HuH-7 (cell line): ENCODE measurements at places on chromosomes 7 and 10.

GRCh38 chr10:67259319-67259929 is 333.6 kb downstream of the LRRTM3 start:
- DNase-seq = peak; percentile 4

DNA sequence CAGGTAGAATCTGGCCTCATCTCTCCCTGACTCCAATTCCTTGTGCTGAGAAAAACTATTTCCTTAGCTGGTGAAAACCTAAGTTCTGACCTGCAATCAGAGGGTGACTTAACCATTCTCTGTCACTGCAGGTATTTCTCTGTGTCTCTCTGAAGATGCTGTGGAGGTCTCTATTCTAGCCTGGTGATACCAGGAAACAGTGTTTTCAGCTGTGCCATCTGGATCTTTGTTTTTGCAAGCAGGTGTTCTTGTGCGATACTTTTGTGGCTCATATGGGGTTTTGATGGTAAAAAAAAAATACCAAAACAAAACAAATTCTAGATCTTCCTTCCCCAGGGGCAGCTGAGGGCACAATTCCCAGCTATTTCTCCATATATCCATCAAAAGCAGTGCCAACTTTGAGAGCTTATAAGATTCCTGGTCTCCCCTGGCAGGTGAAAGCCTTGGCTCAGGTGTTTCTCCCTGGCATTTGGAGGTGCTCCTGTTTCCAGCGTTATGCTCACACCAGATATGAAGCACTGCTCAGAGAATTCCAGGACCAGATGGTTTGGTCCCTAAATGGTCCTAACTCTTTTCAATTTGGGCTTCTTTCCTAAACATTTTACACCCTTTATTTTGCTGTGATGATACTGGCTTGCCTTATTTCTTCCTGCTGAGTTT is 9.9 kb upstream of the NPVF start:
- DNase-seq = no peak

DNA sequence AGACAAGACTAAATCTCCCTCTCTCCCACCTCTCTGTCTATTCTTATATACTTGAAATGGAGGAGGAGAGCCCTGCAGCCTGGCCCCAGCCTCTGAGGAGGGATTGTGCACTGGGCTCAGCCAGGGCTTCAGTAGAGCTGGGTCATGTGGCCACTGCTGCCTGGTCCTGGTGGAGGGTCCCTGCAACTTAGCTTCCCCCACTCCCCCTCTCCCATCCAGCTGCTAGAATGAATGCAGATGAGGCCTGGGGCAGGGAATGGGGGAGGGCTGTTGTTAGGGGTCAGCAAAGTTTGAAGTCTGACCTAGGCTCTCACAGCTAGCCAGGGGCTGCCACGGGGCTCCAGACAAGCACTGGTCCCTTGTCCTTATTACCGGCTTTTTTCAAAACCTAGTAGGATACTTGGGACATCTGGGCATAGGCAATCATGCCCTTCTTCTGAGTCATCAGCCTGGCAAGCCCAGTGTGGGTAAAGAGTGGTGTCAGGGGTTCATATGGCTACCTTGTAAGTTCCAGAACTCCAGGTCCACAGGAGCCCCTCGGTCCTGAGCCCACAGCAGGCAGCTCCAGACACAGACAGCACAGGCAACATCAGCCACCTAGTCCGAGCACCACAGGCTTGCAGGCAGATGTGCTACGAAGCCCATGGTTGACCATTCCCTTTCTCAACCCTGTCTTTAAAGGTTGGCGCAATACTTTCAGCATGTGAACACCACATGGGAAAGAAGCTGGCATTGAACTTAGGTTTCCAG is 12.8 kb upstream of the CXCL12 start:
- DNase-seq = no peak

GRCh38 chr7:70426249-70426880 is 705.6 kb upstream of the GALNT17 start:
- no peak for DNase-seq

GRCh38 chr10:99080275-99080945 is 155.2 kb downstream of the HPSE2 start:
- DNase-seq = no peak

DNA sequence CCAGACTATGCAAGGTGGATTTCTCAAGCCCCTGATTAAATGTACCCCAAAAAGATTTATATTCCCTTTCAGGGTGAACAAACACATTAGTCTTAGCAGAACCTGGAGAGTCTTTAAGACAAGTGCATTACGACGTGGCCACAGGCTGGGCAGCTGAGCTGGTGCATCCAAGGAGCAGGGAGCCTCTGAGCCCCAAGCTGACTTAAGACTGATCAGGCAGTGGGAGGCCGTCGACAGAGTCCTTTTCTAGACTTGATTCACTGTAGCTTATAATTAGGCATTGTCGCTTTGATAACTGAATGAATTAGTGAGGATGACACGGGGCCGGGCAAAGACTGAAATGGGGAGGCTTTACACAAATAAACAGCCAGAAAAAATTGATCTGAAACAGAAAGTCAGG is 353.2 kb downstream of the GPAM start:
- DNase-seq = no peak

DNA sequence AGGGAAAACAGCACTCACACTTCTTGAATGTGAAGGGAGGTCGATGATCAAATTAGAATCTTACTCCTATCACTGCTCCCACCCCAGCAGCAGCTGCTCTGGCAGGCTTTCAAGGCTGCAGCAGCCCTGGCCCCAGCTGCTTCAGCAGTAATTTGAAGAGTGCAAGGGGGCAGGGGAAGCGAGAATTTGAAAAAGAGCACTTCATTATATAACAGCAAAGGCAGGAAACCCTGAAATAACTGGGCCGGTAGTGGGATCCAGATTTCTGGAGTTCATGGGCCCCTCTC is 44.9 kb downstream of the MYPN start:
- DNase-seq = no peak

- DNase-seq = no peak
Measured at GRCh38 chr7:105210721-105211205, 178.0 kb downstream of the SRPK2 start.

- no peak for DNase-seq
Measured at GRCh38 chr7:47405286-47405904, 176.5 kb downstream of the TNS3 start.

DNA sequence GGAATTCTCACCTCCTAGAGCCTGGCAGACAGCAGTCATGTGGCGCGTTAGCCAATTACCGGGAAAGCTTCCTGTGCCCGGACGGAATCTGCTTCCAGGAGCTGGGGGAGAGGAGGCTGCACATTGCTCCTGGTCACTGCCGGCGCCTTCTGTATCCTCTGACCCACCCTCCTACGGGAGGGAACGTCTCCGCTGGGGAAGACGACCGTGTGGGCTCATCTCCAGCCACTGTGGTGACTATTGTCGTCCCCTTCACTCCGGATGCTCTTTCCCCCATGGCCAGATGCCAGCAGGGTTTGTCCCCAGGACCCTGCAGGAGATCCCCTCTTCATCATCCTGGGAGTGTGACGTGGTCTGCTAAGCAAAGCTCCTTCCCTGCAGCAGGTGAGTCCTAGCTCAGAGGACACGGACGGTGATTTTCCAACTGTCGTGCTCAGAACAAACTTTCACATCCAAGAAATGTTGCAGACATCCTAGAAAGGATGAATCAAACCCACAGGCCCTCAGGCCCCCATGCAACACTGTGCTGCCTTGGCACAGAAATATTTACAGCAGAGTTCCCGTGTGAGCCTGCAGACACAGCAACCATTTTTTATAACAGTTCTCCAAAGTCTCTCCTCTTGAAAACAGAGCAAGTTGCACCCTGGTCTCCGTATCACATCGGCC is 29.6 kb upstream of the FAM20C start:
- DNase-seq = no peak

DNA sequence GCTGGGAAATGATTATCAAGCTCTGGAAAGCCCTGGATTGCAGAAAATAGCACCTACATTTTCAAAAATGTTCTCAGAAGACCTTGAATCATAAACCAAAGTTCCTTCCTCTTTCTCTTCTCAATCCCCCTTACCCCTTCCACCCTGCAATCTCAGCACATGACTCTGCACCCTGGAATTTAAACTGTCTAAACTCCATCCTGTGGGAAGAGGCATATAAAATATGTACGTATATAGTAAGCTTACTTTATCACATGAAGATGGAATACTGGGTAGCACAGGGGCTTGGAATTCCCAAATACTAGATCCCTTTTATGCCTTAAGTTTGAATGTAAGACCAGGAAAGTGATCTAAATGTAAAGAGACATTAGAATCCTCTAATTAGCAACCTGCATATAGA is 7.7 kb downstream of the AGMO start:
- no peak for DNase-seq

DNA sequence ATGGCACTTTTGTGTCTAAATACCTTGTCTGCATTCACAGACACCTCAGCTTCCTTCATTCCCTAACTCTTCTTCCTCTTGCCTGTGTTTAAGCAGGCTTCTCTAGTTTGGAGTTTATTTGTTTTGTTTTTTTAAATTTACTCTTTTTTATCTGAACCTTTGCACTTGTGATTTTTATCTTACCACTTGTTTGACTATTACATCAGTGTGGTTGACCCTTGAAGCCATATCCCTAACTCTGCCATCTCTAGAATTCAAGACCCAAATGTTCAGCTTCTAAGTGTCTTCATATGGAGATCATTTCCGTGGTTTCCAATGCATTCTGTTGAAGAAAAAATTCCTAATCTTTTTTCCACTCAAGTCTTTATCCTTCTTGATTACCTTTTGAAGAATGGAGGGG is 233.3 kb downstream of the KIAA1217 start:
- DNase-seq = no peak

DNA sequence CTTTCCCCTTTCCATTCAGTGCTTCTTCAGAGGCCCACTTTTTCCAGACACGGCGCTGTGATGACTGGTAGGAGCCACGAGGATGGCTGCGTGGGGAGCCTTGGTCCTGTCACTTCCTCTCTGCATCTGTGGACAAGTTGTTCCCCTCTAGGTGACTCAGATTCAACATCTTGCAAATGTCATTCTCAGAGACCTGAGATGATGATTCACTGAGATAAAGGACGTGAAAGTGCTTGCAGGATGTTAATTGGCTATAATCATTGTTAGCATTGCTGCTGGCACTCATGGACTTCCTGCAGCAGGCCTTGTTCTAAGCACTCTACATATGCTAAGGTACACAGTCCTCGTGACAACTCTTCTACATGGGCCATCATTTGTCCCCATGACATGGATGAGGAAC is 489.8 kb upstream of the ZMIZ1 start:
- no peak for DNase-seq

GRCh38 chr10:20073167-20073566 is 256.9 kb downstream of the PLXDC2 start:
- no peak for DNase-seq

DNA sequence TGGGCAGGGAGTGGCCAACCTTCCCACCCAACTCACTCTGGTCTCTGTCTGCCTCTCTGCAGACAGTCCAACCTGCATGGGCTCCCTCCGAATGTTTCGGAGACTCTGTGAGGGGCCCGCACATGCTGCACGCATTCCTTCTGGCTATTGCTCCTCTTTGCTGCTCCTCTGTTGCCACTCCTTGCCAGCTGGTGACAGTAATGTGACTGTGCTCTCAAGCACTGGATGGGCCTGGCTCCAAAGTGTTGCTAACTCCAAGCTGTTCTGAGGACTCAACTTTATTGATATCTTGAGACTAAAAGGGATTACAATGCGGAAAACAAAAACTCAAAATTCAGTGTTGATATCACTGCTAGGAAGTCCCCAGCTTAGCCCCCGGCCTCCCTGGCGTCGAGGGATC is 105.4 kb upstream of the KIF5B start:
- DNase-seq = no peak

DNA sequence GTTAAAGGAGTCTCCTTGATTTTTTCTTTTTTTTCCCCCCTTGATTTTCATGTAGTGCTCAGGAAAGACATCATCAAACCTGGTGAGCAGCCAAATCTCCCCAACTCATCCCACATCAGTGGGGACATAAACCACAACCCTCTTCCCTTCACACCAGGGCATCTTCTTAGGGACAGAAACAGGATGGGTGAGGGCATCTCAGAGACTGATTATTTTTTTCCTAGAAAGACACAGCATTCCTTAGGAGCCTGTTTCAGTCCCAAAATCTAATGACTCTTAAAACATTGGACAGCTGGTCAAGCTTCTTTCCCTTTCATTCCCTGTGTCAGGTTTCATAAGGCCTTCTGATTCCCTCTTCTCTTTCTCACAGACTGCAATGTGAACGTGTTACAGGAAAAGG is 31.5 kb upstream of the GSAP start:
- no peak for DNase-seq

- DNase-seq = no peak
Measured at GRCh38 chr10:124450783-124451057, 885 bp upstream of the NKX1-2 start.

DNA sequence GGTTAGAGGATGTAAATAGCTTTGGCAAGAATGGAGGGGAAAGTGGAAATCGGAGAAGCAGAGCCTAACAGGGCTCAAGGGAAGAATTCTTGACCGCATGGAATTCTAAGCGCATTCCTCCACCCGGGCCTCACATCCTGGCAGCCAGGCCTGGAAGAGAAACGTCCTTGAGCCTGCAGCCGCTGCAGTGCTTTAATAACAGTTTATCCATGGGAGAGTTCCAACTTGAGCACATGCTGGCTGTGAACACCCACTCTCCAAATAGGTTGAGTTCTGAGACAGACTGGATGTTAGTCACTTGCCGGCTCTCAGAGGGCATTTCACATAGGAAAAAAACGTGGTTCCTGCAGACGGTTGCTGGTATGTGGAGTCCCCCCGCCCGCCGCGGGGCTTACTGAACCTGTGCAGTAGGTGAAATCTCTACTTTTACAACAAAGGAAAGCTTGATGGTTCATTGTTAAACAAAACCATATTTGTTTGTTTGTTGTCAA is 61.4 kb upstream of the STEAP1B start:
- peak; percentile 52 for DNase-seq
